K562 (cell line): ENCODE measurements at places on chromosomes 16 and 17. TPM values are rescaled to one million over a fixed set of nuclear protein-coding genes. Genes with fewer than 3 reads are reported as not detected.

DNA sequence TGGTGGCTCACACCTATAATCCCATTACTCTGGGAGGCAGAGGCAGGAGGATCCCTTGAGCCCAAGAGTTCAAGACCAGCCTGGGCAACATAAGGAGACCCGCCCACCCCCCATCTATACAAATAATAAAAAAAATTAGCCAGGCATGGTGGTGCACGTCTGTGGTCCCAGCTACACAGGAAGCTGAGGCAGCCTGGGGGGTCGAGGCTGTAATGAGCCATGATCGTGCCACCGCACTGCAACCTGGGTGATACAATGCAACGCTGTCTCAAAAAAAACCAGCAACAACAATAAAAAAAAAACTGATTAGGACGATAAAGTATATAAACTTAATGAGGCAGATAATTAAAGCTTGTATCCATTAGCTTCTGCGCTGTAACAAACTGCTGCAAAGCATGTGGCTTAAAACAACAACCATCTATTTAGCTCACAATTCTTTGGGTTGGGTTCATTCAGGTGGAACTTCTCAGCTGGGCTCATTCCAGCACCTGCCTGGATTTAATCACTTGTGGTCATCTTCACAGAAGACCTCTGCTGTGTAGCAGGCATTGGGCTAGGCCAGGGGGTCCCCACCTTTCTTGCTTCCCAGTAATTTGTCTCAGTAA, 45.8 kb downstream of the LCMT1 start:
- DNase-seq, result no peak

DNA sequence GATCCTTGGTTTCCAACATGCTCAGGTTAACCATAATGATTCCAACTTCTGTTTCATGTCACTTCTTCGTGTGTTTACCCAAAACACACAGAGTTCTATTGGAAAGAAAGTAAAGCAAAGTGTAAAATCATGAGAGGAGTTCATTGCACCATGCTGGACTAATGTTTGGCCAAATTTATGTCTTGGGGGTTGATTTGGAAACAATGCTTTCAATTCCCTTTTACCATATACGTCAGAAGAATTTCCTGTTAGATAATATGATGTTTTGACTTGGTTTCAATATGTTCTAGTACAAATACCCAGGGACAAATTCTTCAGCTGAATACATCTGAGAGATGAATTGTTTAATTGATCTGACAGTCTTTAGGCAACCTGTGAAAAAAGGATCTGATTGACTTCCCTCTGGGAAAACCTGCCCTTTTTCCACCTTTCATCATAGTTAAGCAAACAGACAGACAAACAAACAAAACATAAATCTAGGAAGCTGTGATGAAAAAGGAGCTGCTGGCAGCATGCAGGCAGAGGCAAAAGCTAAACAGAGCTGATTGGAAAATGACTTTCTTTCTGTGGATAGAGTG, 26.0 kb upstream of the MPHOSPH6 start:
- no peak for DNase-seq

DNA sequence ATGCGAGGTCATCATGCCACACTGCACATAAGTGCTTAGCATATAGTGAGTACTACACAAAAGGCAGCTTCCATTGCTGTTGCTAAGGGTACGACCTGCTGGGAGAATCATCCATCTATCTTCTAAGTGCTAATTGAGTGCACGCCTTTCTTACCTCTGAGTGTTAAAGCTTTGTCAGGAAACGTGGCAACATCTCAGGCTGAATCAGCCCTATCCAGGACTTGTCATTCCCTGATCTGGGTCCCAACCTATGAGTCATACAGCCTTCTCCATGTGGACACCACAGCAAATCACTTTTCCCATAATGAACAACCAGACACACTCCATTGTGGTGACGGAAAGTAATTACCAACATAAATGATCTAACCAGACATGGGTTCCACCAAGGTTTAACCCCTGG, 201.1 kb upstream of the MAF start:
- no peak for DNase-seq

DNA sequence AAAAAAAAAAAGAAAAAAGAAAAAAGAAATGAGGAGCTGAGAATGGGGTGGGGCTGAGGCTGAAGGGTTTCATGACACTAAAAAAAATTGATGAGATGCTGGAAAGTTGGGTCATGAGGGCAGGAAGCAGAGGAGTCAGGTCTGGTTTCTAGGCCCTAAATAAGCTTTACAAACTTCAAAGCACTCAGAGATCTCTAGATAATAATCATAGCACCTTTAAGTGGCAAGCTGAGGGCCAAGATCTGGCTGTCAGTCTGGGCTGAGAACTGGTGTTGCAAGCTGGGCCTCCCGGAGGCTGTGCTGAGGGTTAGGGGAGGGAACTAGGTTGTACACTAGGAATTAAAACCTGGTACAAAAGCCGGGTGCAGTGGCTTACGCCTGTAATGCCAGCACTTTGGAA, 6.4 kb downstream of the ZNF764 start:
- DNase-seq, result no peak

Gene GIT1
- 31.3 and 35.3 TPM in 2 replicates for total RNA-seq

GRCh38 chr17:16981928-16982327, 10.0 kb upstream of the TNFRSF13B start:
- no peak for DNase-seq

GRCh38 chr16:84209989-84210388, 19.0 kb downstream of the ADAD2 start:
- DNase-seq, result no peak

DNA sequence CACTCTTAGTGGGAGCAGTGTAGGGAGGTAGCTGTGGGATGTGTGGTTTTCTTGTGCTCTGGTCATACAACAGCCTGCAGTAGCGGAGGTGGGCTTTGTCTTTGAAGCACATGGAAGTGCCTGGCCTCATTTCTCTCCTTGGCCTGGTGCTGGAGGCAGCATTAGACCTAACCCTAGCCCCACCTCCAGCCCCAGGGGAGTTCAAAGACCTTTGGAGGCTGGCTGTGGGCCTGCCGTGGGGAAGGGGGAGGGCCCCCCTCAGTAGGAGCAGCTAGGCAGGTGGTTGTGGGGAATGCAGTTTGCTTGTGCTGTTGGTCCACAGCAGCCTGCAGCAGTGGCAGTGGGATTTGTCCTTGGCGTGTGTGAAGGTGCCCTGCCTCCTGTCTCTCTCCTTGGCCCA, 91.7 kb downstream of the BCAS3 start:
- DNase-seq, result no peak

- no peak for DNase-seq
These were observed 92.1 kb upstream of the HLF start for GRCh38 chr17:55172612-55173011.

DNA sequence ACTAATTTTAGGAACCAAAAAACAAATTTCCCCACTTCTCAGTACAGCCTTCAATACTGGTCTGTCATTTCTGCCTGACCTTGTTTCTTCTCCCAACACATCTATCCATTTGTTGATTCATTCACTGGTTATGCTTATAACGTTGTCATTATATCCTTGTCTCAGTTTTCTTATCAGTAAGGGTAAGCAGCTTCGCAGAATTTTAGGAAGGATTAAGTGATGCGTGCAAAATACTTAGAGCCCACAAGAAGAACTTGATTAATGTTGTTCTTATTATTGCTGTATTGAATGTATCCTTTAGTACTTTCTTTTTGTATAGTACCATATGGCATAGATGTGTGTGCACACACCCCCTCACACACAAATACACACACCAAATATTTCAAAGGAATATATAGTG, 403.5 kb upstream of the HSBP1 start:
- no peak for DNase-seq

GRCh38 chr17:28536532-28537218, 15.7 kb downstream of the UNC119 start:
- no peak for DNase-seq

Gene SLC13A2
- 0.13 TPM in 1 of 2 replicates, not detected in the other for total RNA-seq

Gene EFCAB5
- total RNA-seq, result not detected in 2 replicates

- no peak for DNase-seq
These were observed 78.8 kb downstream of the CDRT15 start for GRCh38 chr17:14157822-14158221.

DNA sequence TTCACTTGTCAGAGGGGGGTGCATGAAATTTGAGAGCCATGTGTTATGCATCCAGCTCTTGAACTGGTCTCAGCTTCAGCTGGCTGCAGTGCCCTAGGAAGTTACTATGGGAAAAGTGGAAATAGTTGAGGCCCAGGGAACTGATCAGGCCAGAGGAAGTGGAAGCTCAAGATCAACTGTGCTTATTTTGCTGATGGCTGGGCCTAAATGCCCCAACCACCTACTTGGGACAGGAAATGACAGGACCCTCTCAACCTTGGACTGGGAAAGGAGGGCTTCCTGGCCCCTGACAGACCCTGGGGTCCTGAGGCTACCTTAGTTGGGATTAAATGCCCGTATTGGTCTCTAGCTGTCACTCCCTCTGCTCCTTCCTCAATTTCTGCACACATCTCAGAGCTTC, 1.2 kb upstream of the TAOK2 start:
- no peak for DNase-seq

- DNase-seq, result no peak
These were observed 93.6 kb downstream of the ABCA8 start for GRCh38 chr17:68861602-68862001.

Gene SLC6A2
- not detected in 2 replicates for total RNA-seq

Gene BAIAP3
- total RNA-seq, result 3.3 and 3.4 TPM in 2 replicates

GRCh38 chr17:10069301-10069700, 129.1 kb downstream of the GAS7 start:
- DNase-seq, result no peak

Gene BCL6B
- total RNA-seq, result 4.5 and 5.6 TPM in 2 replicates

DNA sequence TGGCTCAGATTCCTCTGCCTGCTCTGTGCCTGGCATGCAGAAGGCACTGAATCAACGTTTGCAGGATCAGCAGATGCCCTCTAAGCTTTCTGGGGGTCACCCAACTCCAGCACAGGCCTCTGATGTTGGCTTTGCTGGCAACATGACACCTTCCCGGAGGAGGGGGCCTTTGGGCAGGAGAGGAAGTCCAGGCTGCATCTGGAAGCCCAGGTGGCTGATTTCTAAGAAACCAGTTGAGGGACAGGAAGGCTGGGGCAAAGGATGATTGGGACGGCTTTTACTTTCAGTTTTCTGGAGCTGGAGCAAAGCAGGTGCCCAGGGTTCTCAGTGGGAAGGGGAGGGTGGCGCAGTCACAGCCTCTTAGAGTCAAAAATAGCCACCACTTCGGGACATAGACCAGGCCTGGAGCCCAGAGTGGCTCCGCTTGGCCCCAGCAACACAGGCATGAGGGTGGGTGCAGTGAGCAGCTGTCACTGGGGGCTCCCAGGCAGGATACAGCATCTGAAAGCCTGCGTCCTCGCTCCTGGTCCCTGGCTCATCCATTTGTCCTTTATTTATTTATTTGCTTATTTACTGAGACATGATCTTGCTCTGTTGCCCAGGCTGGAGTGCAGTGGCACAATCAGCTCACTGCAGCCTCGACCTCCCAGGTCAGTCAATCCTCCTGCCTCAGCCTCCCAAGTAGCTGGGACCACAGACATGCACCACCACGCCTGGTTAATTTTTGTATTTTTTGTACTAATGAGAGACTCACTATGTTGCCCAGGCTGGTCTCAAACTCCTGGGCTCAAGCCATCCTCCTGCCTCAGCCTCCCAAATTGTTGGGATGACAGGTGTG, 15.1 kb downstream of the SOCS1 start:
- DNase-seq, result no peak

Gene TLCD2
- 0.78 and 0.89 TPM in 2 replicates for total RNA-seq

GRCh38 chr17:2158396-2158780, 103.5 kb downstream of the HIC1 start:
- no peak for DNase-seq

- no peak for DNase-seq
These were observed 183.1 kb upstream of the PSMD7 start for GRCh38 chr16:74113545-74113944.

Gene PPP1R1B
- 0.18 TPM in 1 of 2 replicates, not detected in the other for total RNA-seq

Gene PYY
- not detected in 2 replicates for total RNA-seq

DNA sequence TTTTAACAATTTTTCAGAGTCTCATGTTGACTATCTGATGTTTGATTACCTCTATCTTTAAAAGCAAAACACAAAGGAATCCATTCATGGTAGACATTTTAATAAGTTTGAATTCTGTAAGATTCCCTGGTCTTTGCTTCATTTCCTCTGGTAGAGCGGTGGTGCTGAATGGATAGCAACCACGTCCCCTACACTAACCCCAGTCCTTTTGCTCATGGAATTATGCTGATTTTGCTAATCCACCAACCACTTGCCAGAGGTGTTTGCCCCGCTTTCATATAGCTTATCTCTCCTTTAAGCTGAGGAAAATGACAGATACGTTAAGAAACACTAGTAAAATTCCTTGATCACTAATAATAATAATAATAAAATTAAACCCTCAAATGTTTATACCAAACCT, 9.5 kb downstream of the KCNJ16 start:
- DNase-seq, result no peak

Gene CES3
- 2.2 and 2.8 TPM in 2 replicates for total RNA-seq

- DNase-seq, result no peak
These were observed 47.4 kb upstream of the KSR1 start for GRCh38 chr17:27408891-27409290.

- DNase-seq, result no peak
These were observed 4.9 kb upstream of the POLR3E start for GRCh38 chr16:22292320-22292719.

DNA sequence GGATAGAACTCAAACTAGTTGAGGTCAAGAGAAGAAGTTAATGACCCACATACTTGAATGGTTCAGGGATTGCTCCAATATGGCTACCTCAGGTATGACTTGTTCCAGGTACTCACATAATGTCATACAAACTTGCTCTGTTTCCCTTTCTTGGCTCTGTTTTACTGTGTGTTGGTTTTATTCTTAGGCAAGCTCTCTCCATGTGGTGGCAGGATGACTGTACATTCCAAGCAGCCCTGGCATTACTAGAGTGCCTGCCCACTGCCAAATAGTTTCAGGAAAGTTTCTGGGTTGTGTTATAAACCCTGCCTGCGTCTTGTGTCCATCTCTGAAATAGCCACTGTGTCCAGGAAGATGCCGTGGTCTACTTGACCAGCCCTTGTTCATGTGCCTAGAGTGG, 476.8 kb downstream of the SHISA9 start:
- no peak for DNase-seq

Gene PDPR
- total RNA-seq, result 26.0 and 26.9 TPM in 2 replicates

DNA sequence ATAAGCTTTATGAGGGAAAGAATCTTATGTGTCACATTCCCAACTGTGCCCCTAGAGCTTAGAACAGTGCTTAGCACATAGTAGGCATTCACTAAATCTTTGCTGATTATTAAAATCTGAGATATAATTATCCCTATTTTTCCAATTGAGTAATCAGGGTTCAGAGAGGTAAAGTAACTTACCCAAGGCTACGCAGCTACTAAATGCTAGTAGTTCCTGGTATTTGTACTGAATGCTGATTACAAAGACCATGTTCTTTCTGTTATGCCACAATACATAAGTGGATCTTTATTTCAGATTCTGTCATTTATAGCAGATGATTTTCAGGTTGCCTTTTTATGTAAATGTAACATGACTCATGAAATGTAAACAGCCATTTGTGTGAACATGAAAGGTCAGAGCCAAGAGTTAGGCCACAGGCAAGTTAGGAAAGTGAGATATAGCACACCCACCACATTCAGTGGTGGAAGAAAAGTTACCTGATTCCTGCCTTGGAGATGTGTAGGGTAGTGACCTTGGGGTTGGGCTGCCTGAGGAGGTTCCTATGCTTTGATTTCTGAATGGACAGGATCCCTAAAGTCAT, 77.2 kb downstream of the FTO start:
- no peak for DNase-seq

Gene ASB16
- total RNA-seq, result not detected in 2 replicates
